ENCODE measurements at places on chromosomes 11 and 22.

DNA sequence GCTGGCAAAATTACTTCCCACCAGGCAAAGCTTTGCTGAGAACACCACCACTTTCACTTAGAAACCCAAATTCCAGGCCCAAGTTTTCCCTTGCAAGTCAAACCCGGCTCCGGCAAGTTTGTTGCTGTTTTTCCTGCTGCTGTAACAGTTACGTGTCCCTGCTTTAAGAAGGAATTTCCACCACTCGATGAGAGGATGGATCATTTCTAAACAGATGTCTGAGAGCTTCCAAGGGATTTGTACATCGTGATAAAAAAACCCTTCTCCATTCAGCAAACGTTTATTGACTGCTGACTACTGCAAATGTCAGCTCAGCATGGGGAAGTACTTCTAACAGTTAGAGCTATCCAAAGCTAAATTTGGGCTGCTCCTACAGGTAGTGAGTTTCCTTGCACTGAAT, 19.7 kb downstream of the P2RX3 start:
- DNase-seq = no peak

DNA sequence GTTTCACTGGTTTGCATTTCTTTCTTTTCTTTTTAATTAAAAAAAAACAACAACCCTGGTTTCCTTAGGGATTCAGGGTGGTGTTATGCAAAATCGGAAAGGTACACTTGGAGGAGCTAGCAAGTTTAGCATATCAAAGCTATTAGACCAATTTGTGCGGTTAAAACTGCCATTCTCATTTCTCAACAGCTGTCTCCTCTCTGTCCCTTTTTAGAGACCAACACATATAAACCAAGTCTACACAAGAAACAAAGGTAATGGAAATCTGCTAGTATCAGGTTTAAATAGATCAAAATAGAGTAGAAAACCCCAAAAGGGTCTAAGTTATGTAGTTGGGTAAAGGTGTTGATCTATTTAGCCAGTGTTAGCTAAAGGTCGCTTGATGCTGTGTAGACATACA, 1.7 kb upstream of the SESN3 start:
- DNase-seq = no peak

DNA sequence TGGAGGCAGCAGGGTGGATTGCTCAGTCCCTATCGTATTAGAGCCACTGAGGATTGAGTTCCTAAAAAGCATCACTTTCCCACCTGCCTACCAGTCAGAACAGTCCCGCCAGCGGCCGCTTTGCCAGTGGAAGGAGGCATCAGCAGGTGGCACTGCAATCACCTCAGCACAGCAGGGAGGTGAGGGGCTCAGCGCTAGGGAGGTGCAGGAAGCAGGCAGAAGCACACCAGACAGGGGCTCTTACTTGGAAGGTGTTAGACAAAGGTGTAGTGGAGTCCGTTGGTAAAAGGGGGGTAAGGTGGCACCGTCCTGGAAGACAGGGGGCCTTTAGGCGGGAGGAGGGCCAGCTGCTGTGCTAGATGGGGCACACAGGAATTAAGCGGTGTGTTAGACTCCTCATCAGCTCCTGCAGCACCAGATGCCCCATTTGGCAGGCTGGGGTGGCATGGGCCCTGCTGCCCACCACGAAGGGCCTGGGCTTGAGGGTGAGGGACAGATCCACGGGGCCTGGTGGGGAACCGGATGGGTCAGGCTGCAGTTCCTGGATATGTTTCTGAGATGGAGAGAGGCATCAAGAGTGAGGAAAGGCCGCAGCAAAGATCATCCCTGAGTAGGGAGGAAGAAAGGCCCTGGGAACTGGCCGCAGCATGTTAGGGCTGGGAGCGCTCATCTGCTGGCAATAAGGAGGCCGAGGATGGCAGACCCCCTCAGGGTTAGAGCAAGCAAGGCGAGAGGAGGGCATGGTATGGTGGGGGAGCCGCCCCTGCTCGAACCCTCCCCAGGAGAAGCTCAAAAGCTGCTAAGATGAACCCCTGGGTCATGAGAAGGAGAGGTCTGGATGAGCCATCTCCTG, 42.5 kb downstream of the C11orf58 start:
- DNase-seq = no peak

DNA sequence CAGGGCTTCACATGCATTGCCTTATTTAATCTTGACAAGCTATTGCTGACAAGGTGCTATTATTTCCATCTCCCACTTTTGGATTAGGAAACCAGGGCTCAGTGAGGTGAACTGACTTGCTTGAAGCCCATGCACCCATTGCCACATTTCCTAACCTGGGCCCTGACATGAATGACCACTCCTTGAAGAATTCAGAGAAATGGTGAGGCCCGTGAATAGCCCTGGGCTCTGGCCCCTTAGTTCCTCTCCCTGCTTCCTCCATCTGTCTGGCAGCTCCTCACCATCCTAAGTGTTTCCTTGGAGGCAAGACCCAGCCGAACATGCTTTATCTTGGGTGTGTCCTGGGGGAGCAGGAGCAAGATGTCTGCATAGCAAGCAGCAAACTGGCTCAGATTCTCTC, 56.1 kb upstream of the NECTIN1 start:
- DNase-seq = no peak

- no peak for DNase-seq
Measured at GRCh38 chr22:39928536-39929520, 27.9 kb downstream of the GRAP2 start.

GRCh38 chr22:39214006-39214382, 30.8 kb downstream of the PDGFB start:
- DNase-seq = no peak

DNA sequence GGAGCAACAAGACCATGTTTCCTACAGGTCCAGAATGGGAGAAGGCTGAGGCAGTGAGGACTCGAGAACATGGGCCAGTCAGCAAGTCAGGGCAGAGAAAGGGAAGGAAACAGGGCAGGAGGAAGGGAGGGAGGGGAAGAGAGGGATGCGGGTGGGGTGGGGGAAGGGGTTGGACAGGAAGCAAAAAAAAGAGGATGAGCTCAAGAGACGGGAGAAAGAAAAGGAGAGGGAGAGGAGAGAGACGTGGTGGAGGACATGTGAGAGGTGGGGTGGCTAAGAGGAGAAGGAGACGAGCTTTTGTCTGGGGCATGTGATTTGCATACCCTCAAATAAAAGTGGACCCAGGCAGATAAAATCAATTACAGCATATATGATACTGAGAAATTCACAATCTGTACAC, 389.5 kb upstream of the B3GAT1 start:
- DNase-seq = no peak

GRCh38 chr11:86184728-86185380, 59.7 kb upstream of the EED start:
- DNase-seq = no peak

- no peak for DNase-seq
Measured at GRCh38 chr11:26953770-26954392, 40.0 kb upstream of the FIBIN start.

GRCh38 chr11:39586036-39586435, 1873.4 kb downstream of the LRRC4C start:
- DNase-seq = no peak

DNA sequence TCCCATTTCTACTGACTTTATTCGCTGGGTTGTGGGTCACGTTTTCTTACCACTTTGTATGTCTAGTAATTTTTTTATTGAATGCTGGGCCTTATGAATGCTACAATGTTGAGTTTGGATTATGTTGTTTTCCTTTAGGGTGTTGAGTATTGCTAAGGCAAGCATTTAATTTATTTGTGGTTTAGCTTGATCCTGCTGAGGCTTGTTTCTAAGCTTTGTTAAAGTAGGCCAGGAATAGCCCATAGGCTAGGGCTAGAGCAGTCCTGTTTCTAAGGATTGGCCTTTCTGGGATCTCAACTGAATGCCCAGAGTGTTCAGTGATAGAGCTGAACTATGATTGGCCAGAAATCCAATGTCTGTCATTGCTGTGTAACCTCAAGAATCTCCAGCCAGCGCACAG, 56.1 kb upstream of the LDLRAD3 start:
- DNase-seq = no peak

- DNase-seq = no peak
Measured at GRCh38 chr22:46993633-46994032, 231.2 kb downstream of the TBC1D22A start.

GRCh38 chr22:28395520-28395919, 284.1 kb downstream of the TTC28 start:
- DNase-seq = no peak

- no peak for DNase-seq
Measured at GRCh38 chr11:68610452-68611116, 73.8 kb upstream of the GAL start.

DNA sequence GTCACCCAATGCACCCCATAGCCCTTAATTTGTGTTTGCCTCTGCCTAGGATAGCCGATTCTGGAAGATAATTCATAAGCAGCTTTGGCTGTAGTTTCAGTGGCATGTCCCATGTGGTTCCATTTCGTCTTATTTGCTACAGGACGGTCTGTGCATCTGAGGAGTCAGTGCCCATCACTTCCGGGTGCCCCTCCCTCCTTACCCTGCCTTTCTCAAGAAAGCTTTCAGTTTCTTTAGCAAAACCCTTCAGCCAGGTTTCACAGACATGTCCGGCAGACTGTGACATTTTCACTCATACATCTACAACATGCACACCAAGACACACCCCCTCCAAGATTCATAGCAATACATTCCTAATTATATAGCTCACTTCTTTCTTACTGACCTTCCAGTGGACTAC, 14.3 kb downstream of the TP53AIP1 start:
- no peak for DNase-seq

DNA sequence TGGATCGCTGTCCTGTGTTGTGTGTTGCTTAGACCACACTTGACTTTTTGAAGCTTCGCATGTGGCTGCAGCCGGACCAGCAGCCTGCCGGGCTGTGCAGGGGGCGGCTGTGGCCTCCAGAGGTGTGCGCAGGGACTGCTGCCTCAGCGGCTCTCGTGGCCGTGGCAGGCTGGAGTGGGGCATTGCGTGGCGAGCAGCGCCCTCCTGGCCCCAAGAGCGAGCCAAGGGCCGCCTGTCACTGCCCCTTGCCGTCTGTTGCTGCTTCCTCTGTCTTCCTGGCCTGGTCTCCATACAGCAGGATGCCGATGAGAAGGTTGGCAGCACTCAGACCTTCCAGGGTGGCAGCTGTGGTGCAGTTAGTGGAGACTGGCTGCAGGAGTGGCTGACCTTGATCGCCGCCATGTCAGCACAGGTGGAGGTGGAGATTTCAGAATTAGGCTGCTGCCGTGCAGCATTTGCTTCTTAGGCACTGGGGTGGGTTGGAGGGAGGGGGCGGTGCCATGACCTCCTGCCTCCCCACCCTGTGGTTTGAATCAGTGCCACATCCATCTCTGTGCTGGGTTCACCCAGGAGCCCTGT, 34.0 kb downstream of the MUC6 start:
- DNase-seq = no peak

DNA sequence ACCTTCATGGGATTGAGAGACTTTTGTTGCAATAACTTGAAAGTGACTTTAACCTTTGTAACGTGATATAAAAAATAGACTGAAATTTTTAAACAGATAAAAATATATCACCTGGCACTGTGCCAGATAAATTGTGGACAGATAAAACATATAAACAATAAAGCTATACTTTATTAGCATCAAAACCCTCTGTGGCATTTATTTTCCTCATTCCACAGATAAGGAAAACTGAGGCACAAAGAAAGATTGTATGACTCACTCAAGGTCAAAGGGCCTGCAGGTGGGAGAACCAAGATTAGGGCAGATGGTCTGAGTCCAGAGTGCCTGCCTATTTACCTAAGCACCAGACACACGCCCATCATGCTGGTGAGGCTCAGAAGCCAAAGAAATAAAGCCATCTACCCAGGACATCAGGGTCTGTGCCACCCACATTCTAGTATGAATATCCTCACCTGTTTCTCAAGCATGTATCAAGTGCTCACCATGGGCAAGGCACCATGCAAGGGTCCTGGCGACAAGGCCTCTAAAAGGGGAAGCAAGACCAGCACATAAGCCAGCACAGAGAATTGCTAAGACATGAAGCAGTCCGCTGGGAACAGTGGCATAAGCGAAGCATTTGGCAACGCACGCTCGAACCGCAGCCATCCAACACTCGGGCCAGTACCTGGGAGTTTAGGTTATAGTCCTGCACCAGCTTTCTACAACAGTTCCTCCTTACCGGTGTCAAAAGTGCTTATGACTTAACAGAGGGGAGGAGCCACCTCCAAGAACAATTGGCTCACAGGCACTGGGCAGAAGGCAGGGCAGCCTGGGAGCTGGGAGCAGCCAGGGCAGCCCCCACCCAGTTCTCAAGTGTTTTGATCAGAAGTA, 17.6 kb downstream of the MYH9 start:
- DNase-seq = no peak

DNA sequence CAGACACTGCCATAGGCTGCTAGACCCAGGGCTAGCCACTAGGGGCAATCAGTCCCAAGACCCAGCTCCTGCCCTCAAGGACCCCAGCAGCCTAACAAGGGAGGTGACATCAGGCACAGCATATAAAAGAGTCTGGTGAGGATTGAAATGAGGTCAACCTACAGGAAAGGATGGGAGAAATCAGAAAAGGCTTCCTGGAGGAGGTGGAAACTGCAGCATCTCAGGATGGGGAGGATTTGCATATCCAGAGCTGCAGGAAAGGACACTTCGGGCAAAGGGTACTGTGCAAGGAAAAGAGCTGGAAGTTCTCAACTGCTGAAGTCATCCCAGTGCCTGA, 2.9 kb upstream of the ARFGAP2 start:
- DNase-seq = no peak

- no peak for DNase-seq
Measured at GRCh38 chr11:1858154-1858553, 5.3 kb downstream of the LSP1 start.

DNA sequence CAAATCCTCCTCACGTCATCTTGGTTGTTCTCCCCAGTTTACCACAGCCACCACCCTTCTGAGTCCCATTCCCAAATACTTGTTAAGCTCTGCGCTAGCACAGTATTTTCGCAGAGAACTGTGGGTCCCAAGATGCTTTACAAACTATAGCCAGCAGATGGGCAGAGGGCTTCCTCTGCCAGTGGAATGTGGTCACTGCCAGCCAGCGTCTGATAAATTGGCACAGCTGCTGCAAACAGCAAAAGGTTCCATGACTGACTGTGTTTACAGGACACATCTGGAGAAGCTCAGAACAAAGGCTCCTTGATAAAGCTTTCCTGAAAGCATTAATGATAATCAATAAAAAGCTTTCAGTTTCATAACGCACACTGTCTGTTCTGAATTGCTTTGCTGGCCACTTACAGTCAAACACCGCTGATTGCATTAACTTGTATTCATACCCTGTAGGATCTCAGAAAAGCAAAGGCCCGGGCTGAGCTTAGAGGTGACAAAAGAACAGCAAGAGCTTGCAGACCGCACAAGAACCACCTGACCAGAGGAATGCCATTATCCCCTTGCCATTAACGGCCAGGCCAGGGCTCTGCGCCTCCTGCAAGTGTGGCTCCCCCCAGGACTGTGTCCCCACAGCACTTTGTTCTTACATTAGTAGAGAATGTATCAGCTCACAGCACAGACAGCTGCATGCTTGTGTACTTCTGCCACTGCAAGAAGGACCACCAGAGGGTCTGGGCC, 120.6 kb downstream of the MICAL3 start:
- DNase-seq = no peak
